Naive B cell (primary cell): ENCODE measurements at places on chromosomes 11 and 22. TPM values are rescaled to one million over a fixed set of nuclear protein-coding genes. Genes with fewer than 3 reads are reported as not detected.

The FIBIN gene
- polyA plus RNA-seq: not detected

The CCDC89 gene
- polyA plus RNA-seq: not detected

DNA sequence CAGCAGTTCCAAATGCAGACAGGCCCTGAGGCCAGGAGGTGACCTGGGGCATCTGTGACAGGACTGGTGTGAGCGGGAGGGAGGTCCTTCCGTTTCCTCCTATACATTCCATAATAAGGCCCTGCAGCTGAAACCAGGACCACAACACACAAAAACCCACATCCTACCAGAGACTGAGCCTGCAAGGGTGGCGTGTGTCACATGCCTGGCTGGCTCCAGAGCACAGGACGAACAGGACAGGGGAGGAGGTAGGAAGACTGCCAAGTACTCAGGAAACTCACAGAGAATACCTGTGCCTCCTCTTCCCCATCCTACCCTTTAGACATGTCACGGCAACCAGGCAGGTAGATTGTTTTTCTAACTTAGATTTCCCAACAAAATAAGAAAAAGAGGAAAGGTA, 103.9 kb downstream of the ARL14EP start:
- no peak overlapping the region for H3K27ac ChIP-seq
- H3K36me3 ChIP-seq: no peaks in the 10 kb centered on the region
- DNase-seq: no peak
- no peaks in the 10 kb centered on the region for H3K4me1 ChIP-seq
- no peak overlapping the region for H3K4me3 ChIP-seq
- no peaks in the 10 kb centered on the region for H3K27me3 ChIP-seq

DNA sequence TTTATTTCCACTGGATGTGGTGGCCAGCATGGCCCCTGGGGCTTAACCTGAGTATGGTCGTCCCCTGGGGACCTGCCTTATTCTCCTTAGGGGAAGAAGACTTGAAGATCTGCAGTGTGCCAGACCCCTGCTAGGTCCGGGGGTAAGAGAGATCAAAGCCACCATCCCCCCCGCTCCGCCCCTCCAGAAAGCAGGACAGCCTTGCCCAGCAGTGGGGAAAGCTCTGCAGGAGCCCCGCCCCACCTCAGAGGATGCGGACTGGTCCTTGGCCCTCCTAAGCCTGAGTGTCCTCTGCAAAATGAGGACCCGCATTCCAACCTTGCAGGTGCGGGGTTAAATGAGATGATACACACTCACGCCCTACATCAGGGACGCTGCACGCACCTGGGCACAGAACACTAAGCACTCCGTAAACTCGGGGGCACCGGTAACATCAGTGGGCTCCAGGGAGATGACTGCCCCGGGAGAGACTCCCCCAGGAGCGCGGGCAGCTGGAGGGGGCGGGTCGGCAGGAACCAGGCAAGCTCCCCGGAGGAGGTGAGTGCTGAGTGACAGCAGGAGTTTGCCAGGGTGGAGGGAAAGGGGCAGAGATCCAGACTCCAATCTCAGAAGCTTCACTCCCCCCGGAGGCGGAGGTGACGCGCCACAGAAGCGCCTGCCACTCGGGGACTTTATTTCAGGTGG, 564 bp upstream of the ANO1 start:
- peaks cover 38% of the 10 kb centered on the region for H3K27me3 ChIP-seq
- no peaks in the 10 kb centered on the region for H3K36me3 ChIP-seq
- no peak overlapping the region for H3K27ac ChIP-seq
- no peak overlapping the region for H3K4me3 ChIP-seq

GRCh38 chr11:39361557-39361956, 2097.9 kb downstream of the LRRC4C start:
- no peak for DNase-seq
- no peaks in the 10 kb centered on the region for H3K27me3 ChIP-seq
- no peak overlapping the region for H3K27ac ChIP-seq
- no peaks in the 10 kb centered on the region for H3K36me3 ChIP-seq
- H3K4me1 ChIP-seq: no peaks in the 10 kb centered on the region
- H3K4me3 ChIP-seq: no peak overlapping the region

GRCh38 chr22:17592201-17592600, 28.9 kb downstream of the SLC25A18 start:
- H3K4me3 ChIP-seq: no peak overlapping the region
- peaks cover 44% of the 10 kb centered on the region for H3K36me3 ChIP-seq
- no peaks in the 10 kb centered on the region for H3K27me3 ChIP-seq
- no peak for DNase-seq

- peaks cover 68% of the 10 kb centered on the region for H3K4me1 ChIP-seq
- H3K27me3 ChIP-seq: no peaks in the 10 kb centered on the region
- H3K4me3 ChIP-seq: no peak overlapping the region
- DNase-seq: no peak
Measured at GRCh38 chr22:20514658-20515406, 7.4 kb downstream of the MED15 start.

DNA sequence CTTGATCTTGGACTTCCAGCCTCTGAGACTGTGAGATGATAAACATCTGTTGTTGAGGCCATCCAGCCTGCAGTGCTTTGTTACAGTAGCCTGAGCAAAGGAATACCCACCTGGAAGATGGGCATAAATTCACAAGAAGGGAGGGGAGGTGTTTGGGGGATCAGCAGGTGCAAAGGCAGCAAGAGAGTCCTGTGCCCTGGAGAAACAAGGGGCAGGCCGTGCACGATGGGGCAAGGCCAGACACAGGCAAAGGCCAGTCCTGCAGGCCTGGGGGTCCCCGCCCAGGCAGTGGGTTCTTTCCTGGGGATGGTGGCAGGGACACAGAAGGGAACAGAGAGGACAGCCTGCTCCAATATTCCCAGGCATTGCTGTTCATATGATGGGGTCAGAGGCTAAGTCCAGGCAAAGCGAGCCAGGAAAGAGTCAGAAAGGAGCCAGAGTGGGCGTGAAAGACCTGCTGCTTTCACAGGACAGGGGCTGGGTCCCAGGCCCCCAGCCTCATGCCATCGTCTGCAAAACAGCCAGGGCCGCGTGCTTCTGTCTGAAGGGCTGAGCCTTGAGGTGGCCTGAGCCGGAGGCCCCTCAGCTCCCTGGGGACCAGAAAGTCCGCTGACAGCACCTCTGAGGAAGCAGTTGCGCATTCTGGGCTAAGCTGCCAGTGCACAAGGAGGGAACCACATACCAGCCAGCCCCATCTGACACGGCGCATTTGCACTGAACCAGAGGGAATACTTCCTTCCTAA, 48.8 kb downstream of the MYEOV start:
- H3K36me3 ChIP-seq: peaks cover 7% of the 10 kb centered on the region
- H3K27me3 ChIP-seq: no peaks in the 10 kb centered on the region
- no peak overlapping the region for H3K27ac ChIP-seq
- no peak overlapping the region for H3K4me3 ChIP-seq
- H3K4me1 ChIP-seq: peaks cover 7% of the 10 kb centered on the region

GRCh38 chr11:61370349-61371005, 8.3 kb downstream of the TMEM138 start:
- DNase-seq: no peak
- peaks cover 8% of the 10 kb centered on the region for H3K36me3 ChIP-seq
- H3K4me1 ChIP-seq: peaks cover 9% of the 10 kb centered on the region
- no peak overlapping the region for H3K4me3 ChIP-seq
- peak overlapping the region; percentile 27 for H3K27ac ChIP-seq

GRCh38 chr11:7889985-7890384, 41.1 kb downstream of the OR10A6 start:
- H3K4me1 ChIP-seq: peaks cover 32% of the 10 kb centered on the region
- no peak for DNase-seq
- no peak overlapping the region for H3K4me3 ChIP-seq
- H3K27me3 ChIP-seq: no peaks in the 10 kb centered on the region
- peak overlapping the region; percentile 31 for H3K27ac ChIP-seq

DNA sequence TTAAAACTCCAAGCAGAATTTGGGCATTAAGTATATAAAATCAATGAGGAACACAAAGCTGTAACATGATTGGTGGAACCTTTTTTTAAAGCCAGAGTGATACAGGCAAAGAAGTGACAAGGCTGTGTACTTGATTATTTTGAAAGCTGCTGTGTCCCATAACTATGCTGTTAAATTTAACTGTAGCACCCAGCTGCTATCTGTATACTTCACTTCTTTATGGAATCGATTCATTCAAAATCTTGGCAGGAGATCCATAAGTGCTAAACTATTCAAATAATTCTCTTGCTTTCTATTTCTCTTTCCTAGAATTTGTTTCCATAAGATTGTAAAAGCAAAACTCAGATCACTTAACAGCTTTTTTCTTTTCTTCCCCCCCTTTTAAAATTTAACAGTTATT, 231.7 kb downstream of the DYNC2H1 start:
- no peaks in the 10 kb centered on the region for H3K36me3 ChIP-seq
- H3K4me1 ChIP-seq: no peaks in the 10 kb centered on the region
- H3K4me3 ChIP-seq: no peak overlapping the region
- no peaks in the 10 kb centered on the region for H3K27me3 ChIP-seq
